Substantia nigra (tissue), 51 donors: ENCODE measurements at places on chromosomes 2 and 18.
A peak's percentile ranks its signal among the peaks of the same experiment; 100 is the strongest.

DNA sequence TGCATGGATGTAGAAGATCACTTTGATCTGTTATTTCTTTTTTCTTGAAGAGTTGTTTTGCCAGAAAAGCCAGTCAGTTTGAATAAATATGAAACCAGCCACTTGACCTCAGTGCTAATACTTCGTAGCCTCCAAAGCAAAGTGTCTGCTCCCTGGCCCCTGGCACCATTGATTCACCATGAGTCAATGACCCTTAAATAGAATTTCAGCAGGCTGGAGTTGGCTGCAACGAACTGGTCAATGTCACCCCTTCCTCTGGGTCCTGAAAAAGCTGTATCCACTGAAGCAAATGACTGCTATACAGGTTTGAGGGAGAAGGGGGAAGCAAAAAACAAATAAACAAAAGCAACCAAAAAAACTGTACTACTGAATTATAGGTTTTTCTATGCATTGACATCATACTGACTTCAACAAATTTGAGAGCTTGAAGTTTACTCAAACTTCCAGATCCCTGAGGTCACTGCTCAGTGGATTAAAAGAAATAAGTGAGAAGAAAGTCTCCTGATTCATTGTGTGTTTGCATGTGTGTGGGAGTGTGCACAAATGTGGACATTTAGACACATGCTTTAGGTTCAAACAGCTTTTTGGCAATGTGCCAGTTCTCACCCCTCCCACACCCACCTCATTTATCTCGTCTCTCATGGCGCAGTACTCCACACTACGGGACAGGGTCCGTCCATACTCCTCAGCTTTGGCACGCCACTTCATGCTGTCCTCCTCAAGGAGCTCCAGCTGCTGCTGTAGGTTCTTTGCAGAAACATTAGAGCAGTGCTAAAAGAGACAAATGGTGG is 58.1 kb upstream of the TTN start:
- no peak for DNase-seq

- no peak for DNase-seq
Measured at GRCh38 chr2:237614151-237614720, 13.2 kb upstream of the LRRFIP1 start.

GRCh38 chr2:225398372-225398771 is 1.1 kb upstream of the NYAP2 start:
- no peak for DNase-seq

DNA sequence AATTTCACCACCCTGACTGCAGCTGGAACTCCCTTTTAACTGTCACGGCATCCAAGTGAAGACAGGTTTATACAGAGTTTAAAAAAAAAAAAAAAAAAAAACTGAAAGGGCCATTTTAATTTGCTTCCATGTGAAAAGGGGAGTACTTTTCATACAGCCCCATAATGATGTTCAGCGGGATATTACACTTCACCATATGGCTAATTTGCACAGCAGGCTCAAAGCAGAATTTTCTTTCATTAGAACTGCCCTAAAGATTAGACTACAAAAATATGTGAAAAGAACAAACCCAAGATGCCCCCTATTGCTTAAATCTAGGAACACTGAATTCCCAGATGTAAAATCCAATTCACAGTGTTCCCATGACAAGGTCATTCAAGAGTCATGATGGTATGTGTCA is 301.8 kb downstream of the EXOC6B start:
- DNase-seq: no peak

GRCh38 chr2:141941210-141941714 is 189.6 kb downstream of the LRP1B start:
- DNase-seq: no peak

GRCh38 chr2:189060096-189060642 is 86.0 kb downstream of the COL3A1 start:
- DNase-seq: no peak

- DNase-seq: no peak
Measured at GRCh38 chr2:85684380-85684779, 9.8 kb upstream of the GNLY start.

- no peak for DNase-seq
Measured at GRCh38 chr2:223062396-223062795, 10.4 kb downstream of the KCNE4 start.

DNA sequence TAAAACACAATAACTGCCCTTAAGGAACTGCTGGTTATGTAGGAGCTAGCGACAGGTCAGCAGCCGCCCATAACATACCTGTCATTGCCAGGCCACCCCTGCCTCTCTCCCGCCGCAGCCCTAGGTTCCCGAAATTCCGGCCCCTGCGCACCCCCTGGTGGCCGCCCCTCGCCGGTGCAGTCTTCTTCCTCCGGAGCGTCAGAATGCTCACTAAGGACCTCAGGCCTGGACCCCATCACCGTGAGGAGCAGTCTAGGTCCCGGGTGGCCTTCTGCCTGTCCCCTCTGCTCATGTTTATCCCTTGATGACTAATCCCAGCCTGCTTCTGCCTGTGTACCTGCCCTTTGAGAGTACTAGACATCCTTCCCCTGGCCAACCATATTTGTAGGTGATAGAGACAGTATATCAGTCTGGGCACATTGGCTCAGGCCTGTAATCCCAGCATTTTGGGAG is 115.7 kb upstream of the SLC1A4 start:
- peak; percentile 59 for DNase-seq

DNA sequence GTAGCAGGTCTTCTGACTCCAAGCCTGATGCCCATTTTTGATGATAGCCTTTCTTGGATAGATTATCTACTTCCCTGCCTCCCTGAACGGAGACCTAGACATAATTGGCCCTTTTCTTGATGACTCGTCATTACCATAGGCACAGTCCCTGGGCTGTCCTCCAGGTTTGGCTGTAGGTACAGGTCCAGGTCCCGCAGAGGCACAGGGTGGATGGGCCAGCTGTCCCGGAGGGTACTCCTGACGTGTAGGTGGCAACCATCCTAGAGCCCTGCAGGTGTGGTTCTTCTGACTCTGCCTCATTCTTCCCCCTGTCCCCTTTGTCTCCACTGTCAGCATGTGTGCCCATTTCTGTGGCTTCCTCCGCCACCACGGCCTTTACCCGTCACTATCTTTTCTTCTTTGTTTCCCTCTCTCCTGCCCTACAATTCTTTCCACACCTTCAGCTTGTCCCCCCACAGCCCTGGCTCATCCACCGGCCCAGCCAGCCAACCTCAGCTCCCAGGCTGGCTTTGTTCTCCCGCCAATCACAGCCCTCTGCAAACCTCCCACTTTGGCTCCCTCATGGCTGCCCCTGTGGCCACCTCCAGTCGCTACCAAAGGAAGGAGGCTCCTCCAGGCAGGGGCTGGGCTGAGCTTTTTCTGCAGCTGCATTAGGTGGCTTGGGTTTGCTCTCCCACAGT is 102.8 kb downstream of the SMAD7 start:
- DNase-seq: no peak

- no peak for DNase-seq
Measured at GRCh38 chr2:60675301-60675700, 80.8 kb upstream of the PAPOLG start.

GRCh38 chr18:79911344-79912270 is 39.8 kb downstream of the SLC66A2 start:
- no peak for DNase-seq

DNA sequence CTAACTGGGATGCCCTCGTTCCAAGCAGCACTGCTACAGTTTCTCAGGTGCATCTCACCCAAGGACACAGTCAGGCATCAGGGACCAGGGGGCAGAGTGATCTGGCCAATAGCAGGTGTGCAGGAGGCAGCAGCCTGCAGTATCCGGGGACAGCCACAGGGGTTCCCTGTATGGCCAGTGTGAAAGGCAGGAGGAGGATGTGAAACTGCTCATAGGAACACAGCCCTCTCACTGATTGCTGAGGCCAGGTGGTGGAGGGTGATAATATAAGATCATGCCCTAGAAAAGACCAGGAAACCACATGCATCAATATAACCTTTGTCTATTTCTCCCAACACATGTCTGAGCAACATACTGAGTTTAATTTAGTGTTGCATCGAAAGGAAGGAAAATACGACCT is 112.7 kb upstream of the TACR1 start:
- no peak for DNase-seq

GRCh38 chr2:203949228-203949627 is 12.7 kb downstream of the ICOS start:
- DNase-seq: no peak

- no peak for DNase-seq
Measured at GRCh38 chr2:240398661-240399267, 36.7 kb upstream of the GPC1 start.

DNA sequence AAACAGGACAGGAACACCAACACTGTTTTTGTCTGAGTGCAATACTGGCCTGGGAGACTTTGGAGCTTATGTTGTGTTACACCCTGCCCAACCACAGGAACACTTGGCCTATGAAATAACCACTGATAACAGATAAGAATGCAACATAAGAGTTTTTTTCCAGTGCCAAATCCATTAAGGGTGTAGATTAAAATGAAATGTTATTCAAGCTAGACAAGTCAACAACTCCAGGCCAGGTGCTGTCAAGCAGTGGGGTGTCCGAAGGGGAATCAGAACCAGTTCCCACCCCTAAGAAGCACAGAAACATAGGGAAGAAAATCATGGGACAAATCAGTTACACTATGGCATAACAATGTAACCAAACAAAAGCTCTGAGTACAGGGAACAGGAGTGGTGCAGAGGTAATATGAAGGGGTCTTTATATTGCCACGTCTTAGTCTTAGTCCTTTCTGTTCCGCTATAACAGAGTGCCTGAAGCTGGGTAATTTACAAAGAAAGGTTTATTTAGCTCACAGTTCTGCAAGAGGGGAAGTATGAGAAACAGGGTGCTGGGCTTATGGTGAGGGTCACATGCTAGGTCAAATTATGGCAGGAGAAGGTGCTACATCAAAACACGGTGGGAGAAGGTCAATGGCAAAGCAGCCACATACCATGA is 3.8 kb downstream of the AFG3L2 start:
- no peak for DNase-seq

- no peak for DNase-seq
Measured at GRCh38 chr2:191679818-191680600, 2.1 kb downstream of the NABP1 start.

DNA sequence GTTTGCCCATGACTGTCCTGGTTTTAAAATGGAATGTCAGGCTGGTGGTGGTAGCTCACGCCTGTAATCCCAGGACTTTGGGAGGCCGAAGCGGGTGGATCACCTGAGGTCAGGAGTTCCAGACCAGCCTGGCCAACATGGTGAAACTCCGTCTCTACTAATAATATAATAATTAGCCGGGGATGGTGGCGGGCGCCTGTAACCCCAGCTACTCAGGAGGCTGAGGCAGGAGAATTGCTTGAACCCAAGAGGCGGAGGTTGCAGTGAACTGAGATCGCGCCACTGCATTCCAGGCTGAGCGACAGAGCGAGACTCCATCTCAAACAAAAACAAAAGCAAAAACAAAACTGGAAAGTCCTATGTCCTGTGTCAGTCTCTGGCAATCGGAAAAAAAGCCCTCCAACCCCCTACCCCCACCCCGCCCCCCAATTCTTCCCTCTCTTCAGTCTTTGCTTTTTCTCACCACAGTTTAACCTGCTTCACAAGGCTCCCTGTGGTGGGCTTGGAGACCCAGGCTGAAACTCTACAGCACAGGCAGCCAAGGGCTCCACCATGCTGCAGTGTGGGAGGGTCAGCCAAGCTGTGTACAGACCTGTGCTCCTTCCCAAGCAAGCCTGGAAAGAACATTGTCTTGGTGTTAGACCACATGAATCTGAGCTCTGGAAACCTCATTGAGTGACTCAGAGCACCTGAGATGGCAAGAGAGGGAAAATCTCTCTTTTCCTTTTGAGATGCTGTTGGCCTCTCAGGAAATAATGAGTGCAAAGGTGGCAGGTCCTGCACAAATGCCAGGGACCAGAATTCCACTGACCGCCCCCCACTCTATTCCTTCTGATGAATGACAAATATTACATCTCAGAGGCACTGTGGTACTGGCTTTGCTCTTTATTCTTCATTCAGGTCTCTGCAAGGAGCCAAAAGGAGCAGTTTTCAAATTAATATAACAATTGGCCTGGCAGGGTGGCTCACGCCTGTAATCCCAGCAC is 16.7 kb downstream of the MYCN start:
- no peak for DNase-seq

DNA sequence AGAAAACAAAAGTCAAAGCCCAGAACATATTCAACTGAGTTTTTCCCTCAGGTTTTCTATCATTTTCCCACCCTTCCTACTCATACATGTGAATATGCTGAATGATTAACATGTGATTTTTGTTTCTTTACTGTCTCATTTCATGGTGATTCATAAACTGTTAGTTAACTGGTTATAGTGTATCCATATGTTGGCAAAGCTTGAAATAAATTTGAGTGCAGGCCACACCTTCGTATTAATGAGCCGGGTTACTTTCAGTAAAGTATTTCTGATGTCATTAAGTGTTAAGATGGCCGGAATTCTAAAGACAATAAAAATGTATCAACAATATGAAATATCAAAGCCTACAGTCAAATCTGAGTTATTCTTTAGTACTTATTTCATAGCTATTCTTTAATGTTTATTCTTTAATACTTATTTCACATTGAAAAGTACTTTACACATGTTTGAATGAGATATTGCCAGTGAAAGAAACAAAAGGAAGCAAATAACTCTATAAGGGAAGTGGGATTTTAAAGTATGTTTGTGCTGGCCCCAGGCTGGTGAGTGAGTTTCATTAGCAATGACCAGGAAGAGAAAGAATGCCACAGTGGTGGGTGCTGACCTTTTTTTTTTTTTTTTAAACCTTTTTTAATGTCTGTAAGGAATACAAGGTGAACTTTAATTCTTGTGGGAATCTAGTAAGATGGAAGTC is 178.6 kb downstream of the NEDD4L start:
- no peak for DNase-seq

- DNase-seq: no peak
Measured at GRCh38 chr2:118061135-118061955, 26.9 kb upstream of the INSIG2 start.

- DNase-seq: no peak
Measured at GRCh38 chr2:30445266-30445821, 1.7 kb upstream of the LCLAT1 start.

GRCh38 chr2:238659231-238659630 is 188.7 kb upstream of the TWIST2 start:
- DNase-seq: no peak

GRCh38 chr2:176071330-176072291 is 12.2 kb downstream of the EVX2 start:
- DNase-seq: no peak

DNA sequence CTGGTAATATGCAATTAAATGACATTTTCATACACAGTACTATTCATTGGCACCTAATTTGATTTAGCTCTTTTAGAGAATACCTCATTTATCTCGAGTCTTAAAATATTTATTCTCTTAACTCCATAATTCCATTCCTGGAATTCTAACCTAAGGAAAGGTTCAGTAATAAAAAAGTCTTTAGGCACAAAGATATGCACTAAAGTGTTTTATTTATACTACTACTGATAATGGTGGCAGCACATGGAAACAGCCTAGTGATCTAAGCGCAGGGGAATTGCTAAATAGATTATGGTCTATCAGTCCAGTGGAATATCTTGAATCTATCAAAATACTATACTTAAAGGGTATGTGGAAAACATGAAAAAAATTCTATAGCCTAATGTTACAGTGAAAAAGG is 142.5 kb upstream of the LTBP1 start:
- DNase-seq: no peak

- no peak for DNase-seq
Measured at GRCh38 chr2:15222856-15223255, 338.3 kb downstream of the NBAS start.

GRCh38 chr18:35075132-35075531 is 33.9 kb downstream of the MAPRE2 start:
- DNase-seq: no peak

GRCh38 chr2:18659915-18660314 is 70.5 kb upstream of the NT5C1B start:
- no peak for DNase-seq

GRCh38 chr2:25664965-25665307 is 8.4 kb downstream of the DTNB start:
- no peak for DNase-seq
